ENCODE measurements at places on chromosomes 16 and 17.
A peak's percentile ranks its signal among the peaks of the same experiment; 100 is the strongest.

DNA sequence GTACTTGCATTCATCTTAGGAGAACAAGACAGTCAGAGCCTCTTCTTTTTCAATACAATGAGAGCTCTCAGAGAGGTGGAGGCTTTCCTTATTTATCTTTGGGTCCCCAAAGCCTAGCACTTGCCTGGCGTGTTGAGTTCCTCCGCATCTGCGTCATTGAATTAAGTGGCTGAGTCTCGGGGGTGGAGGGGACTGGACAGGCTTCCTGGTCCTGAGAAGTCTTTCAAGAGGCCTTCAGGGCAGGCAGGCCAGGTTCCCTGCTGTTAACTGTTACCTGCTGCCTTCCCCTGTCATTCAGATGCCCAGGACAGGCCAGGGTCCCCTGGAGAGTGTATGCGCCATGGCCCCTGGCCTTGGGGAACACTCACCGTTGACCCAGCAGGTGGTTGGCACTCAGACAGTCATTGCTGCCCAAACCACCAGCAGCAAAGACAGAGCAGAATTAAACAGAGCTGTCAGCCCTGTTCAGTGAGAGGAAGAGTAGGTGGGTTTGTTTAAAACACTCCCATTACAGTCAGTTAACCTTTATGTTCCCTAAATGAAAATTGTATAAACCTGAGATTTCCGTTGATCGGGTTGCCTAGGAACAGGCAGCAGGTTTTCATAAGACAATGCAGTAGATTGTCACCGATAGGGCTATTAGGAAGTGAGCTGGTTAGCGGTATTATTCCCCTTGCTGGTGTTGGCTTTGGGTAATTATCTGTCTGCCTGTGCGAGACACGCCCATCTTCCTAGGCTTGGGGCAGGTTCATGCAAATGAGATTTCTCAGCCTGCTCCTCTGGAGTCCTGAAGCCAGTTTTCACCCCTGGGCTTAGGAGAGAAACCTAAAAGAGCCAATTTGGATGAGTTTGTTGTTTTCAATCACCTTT lies 132.7 kb downstream of the CCDC182 start:
- DNase-seq, result no peak

DNA sequence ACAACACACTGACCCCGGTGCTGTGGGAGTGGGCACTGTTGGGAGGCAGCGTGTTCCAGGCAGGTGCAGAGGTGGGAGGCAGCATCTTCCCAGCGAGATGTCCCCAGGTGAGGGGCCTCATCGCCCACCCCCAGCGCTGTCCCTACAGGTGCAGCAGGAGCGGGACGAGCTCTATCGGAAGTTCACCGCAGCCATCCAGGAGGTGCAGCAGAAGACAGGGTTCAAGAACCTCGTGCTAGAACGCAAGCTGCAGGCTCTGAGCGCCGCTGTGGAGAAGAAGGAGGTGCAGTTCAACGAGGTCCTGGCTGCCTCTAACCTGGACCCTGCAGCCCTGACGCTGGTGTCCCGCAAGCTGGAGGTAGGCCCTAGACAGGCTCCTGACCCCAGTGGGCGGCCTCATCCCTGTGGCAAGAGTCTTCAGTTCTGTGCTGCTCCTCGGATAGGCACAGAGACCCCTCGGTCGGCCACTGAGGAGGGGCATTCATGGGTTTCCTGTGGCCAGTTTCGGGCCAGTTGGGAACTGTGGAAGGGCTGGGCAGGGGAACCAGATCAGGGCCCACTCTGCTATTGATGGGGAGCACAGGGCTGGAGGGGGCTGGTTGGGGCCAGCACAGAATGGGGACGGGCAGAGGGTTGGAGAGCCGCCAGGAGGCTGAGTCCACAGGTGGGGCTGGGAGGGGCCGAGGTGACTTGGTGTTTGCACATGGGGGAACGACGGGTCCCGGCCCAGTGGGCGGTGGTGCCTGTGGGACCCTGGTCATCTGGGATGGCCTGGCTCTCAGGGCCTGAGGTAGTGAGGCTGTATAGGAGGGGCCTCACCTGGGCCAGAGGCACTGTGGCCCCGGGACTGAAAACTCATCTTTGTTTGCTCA lies 21.1 kb upstream of the DBNDD1 start:
- no peak for DNase-seq

DNA sequence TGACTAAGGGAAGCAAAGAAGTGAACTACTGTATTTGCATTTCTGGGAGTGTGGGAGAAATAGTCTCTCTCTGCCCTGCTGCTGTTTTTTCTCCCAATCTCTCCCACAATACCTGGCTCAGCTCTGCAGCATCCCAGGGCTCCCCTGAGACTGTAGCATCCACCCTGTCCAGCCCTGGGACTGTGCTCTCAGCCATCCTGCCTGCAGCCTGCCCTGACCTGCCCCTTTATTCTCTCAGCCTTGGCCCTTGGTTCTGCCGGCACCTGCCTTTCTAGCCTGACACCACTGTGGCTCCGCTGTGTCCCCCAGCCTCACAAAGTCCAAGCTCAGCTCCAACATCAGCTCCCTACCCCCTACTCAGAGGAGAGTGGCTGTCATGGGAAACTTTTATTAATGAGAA lies 1.9 kb downstream of the PDILT start:
- no peak for DNase-seq

DNA sequence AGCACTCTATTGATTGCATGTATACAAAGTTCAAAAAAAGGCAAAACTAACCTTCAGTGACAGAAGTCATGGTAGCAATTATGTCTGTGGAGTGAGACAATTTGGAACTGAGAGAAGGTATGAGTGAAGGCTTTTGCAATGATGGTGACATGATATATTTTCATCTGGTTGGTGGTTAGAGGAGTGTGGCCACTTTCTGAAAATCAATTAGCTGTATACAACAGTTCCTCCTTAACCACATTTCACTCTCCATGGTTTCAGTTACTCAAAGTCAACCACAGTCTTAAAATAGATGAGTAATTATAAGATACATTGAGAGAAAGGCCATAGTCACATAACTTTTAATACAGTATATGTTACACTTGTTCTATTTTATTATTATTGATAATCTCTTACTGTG lies 26.2 kb downstream of the ADAMTS18 start:
- DNase-seq, result no peak

DNA sequence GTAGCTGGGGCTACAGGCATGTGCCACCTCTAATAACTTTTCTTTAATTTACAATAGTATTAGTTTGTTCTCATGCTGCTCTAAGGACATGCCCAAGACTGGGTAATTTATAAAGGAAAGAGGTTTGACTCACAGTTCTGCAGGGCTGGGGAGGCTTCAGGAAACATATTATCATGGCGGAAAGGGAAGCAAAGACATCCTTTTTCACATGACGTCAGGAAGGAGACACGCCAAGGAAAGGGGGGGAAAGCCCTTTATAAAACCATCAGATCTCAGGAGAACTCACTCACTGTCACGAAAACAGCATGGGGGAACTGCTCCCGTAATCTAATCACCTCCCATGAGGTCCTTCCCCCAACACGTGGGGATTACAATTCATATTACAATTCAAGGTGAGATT lies 18.3 kb downstream of the IL4R start:
- DNase-seq, result no peak

- DNase-seq, result no peak
Measured at GRCh38 chr17:42667088-42667951, 8.2 kb downstream of the TUBG2 start.

DNA sequence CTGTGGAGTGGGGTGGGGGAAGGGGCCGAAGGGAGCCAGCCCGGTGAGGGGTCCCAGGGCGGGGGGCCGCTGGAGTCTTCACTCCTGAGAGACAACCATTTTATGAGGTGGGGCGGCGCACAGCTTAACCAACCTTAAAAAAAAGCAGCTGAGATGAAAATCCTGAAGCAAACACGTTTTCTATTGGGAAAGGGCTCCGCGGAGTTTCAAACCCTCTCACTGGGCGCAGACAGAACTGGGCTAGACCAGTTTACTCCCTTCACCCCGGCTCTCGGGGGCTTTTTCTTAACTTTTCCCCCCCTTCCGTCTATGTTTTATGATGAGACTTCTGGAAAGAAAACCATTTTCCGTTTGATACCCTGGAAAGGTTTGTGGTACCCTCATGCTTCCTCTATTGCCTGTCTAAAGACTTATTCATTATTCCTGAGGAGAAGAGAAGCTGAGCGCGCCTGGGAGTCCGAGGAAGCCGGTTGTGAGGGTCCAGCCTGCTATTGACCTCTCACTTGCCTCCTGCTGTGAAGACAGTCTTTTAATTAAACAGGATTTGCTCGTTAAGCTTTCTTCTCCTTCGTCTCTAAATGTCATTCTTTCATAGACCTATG lies 482 bp upstream of the SSH2 start:
- peak; percentile 65 for DNase-seq

DNA sequence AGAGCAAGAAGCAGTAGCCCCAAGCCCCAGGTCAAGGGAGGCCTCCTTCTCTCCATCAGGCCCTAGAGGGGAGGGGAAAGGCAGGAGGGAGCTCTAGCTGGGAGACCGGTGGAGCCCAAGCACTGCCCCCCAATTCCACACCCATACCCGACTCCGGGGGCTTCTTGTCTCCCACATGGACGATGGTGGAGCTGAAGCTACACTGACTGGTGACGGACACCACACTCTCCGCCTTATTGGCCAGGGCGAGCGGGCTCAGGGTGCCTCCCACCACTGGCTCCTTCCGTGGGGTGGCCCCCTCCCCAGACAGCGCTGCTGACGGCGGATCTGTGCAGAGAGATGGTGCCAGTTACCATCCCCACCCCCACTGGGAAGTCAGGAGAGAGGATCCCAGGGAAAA lies 6.4 kb downstream of the PER1 start:
- no peak for DNase-seq

DNA sequence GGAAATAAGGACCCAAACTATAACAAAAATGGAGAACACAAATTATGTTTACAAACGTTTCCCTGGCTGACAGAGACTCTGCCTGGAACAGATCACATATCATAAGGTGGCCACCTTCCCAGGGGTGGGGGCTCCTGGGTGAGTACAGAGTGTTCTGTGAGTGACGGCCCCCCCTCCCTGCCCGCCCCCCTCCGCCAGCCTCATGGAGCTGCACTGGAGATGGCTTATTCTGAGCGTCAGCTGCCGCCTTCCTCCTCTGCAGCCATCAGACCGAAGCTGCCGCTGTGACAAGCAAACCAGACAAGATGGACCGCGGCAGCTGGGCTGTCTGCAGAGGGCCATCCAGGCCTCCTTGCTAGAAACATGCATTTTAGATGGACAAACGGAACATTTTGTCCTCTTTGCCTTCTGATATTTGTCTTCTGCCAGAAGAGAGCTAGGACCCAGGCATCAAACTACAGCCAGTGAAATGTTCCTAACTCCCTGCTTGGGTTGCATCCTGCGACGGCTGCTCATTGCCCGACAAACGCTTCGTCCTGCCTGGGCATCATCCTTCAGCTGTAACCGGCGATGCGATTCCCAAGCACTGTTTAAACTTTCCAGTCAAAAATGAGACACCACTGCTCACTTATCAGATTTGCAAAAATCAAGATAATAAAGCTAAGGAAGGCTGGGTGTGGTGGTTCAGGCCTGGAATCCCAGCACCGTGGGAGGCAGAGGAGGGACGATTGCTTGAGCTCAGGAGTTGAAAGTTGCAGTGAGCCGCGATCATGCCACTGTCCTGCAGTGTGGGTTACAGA lies 15.3 kb upstream of the RPTOR start:
- DNase-seq, result no peak

DNA sequence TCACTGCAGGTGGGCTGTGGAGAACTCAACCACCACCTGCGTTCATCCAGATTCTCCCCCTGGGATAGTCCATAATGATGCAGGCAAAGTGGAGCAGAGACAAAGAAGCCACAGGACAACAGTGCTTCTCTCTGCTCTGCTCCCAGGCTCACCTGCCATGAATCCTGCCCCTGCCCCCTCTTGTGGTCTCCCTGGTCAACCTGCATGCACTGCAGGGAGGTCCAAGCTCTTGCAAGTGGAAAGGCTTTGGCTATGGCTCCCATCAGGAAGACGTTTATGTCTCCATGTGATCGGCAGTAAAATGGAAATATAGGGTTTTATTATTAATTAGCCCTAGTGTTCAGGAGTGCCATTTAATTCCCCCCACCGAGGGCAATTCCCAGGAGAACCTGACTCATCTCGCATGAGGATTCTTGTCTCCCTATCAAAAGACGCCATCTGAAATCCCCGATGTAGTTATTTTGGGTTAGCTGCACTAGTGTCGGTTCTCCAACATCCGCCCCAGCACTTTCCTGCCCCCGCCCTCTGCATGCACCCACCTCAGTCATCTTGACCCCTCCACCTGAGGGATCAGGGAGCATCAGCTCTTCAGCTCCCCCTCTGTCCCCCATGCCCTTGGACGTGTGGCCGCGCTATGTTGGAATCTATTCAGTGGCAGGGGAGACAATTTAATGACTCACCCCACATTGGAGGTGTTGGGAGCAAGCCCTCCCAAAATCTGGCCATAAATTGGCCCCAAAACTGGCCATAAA lies 91.8 kb downstream of the KCNJ12 start:
- no peak for DNase-seq

DNA sequence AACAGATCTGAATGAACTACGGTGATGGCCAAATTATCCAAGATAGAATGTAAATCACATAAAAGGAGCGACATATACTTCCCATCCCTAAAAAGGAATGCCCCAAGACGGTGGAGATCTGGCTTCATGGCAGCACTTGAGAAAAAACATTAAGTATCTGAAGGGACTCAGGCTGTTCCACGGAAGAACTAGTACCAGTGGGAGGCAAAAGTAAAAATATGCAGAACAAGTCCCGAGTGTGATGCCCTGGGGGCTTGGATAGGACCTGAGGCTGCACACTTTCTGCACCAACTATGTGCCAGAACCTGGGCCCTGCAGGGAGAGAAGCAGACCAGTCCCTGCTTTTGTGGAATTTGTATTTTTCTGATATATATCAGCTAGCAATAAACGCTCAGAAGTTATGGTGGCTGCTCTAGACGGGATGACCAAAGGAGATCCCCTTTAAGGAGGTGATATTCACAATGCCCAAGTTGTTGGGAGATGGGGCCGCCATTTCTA lies 539 bp upstream of the CKLF start:
- no peak for DNase-seq

DNA sequence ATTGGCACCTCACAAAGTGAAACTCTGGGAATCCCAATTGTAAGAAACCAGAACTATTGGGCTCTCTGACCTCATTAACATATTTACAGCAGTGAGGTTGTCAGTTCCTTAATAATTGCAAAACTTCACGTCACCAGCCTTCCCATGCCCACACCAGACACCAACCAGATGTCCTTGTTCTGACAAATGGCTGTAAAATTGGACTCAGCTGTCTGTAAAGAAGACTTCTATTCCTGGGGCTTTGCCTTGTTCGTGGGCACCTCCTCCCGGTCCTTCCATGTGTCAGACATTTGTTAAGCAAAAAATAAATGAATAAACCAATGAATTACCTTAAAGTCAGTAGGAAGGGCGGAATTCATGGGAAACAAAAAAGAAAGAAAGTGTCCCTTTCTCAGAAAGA lies 284.3 kb upstream of the CDH11 start:
- no peak for DNase-seq

- DNase-seq, result no peak
Measured at GRCh38 chr16:24347556-24347955, 91.4 kb downstream of the CACNG3 start.

GRCh38 chr17:1511756-1512321 lies 4.6 kb downstream of the INPP5K start:
- DNase-seq, result no peak

DNA sequence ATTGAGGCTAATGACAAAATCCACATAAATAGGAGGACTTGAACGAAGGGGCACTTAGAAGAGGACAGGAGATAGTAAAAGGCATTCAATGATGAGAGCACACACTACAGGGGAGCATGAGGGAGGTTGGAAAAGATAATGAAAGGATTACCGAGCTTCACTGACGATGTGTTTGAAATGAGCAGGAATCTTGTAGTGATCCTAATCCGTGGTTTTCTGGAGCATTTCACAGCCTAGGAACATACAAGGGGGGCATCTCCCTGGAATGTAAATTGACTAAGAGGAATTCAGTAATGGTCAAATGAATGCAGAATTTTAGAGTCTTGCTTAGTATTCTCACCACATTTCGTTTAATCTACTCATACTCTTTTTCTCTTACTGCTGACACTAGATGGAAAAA lies 5.2 kb downstream of the ATMIN start:
- DNase-seq, result no peak
